CD8-positive, alpha-beta memory T cell (primary cell): ENCODE measurements at places on chromosomes 5 and 9. TPM values are rescaled to one million over a fixed set of nuclear protein-coding genes. Genes with fewer than 3 reads are reported as not detected.
A peak's percentile ranks its signal among the peaks of the same experiment; 100 is the strongest.

The SLCO4C1 gene
- total RNA-seq: 0.09 TPM

DNA sequence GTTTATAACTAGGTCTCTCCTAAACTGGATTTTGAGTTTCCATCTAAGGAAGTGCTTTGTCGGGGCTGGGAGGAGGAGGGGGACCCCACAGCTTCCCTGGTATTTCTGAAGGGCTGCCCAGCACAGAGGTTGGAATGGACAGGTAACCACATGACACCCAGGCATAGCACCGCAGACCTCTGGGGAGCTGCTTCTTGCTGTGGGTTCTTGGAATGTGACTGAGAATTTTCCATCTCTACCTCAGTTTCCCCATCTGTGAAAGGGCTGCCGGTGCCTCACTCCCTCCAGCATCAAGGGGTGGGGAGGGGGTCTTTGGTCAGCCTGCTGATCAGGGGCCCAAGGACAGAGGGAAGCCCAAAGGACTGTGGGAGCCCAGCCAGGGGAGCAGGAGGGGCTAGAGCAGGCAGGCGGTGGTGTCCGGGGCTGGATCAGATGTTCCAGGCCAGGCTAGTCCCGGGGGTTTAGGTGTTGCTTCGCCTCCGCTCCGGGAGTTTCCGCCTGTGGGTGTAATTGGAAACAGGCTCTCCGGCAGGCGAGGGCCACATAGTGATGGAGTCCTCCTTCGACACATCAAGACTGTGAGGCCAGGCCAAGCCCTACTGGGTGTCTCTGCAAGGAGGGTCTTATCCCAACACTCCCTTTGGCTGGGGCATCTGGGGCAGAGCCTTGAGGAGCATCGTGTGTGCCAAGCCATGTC lies 3.3 kb downstream of the OLFML2A start:
- no peak for DNase-seq
- peaks cover 7% of the 10 kb centered on the region for H3K4me1 ChIP-seq
- H3K4me3 ChIP-seq: no peak overlapping the region
- peaks cover 16% of the 10 kb centered on the region for H3K27me3 ChIP-seq
- no peaks in the 10 kb centered on the region for H3K36me3 ChIP-seq
- H3K27ac ChIP-seq: no peak overlapping the region

DNA sequence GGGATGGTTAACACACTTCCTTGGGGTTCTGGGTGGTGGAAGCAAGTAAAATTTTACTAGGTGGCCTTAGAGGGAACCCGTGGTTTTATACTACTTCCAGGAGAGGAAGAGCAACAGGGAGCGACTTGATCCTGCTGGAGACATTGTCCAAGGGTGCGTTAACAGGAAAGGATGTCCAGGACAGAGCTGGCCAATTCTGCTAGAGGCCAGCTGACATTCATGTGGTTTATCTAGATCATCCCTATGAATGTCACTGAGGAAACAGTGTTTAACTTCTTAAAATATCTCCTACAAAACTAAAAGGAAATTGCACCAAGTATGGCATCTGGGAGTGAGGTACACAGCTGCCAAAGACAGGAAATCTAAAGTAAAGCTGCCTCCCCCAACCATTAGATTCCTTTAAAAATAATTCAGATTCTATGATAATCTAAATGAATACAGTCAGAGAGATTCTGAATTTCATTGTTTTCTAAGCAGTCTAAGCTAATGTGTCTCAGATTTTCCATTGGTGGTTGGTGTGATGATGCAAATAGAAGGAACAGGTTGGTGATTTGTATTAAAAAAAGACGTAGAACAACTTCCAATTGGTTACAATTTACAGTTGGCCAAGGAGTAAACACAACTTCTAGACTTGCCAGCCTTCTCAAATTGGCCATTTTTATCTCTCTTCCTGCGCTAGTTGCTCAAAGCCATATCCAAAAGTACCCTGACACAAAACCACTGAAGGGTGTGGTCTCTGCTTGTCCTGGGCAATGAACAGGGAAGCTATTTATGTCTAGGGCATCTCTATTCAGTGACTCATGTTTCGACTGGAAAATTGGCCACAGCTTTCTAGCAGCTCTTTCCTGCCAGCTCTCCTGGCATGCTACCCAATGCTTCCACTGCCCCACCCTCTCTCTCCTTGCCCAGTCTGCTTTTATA lies 574.7 kb upstream of the MEF2C start:
- no peak overlapping the region for H3K4me3 ChIP-seq
- H3K36me3 ChIP-seq: no peaks in the 10 kb centered on the region
- DNase-seq: no peak
- no peak overlapping the region for H3K27ac ChIP-seq
- H3K4me1 ChIP-seq: no peaks in the 10 kb centered on the region

DNA sequence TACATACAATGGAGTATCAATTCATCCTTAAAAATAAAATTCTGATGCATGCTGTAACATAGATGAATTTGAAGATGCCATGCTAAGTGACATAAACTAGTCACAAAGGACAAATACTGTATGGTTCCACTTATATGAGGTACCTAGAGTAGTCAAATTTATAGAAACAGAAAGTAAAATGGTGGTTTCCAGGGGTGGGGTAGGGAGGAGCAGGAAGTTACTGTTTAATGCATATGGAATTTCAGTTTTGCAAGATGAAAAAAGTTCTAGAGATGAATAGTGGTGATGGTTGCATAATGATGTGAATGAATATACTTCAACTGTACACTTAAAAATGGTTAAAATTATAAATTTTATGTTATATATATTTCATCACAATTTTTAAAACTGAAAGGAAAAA lies 57.3 kb upstream of the FNIP1 start:
- H3K27me3 ChIP-seq: no peaks in the 10 kb centered on the region
- H3K4me1 ChIP-seq: peaks cover 6% of the 10 kb centered on the region
- no peak for DNase-seq
- no peak overlapping the region for H3K4me3 ChIP-seq
- no peaks in the 10 kb centered on the region for H3K36me3 ChIP-seq

GRCh38 chr5:133259199-133259997 lies 207.6 kb downstream of the HSPA4 start:
- H3K4me3 ChIP-seq: no peak overlapping the region
- H3K4me1 ChIP-seq: peaks cover 7% of the 10 kb centered on the region
- no peaks in the 10 kb centered on the region for H3K36me3 ChIP-seq
- H3K27ac ChIP-seq: no peak overlapping the region
- no peaks in the 10 kb centered on the region for H3K27me3 ChIP-seq

The CXCL14 gene
- total RNA-seq: not detected

GRCh38 chr9:124209279-124209678 lies 48.5 kb upstream of the NEK6 start:
- DNase-seq: no peak
- H3K4me3 ChIP-seq: no peak overlapping the region
- H3K36me3 ChIP-seq: no peaks in the 10 kb centered on the region
- H3K27ac ChIP-seq: no peak overlapping the region
- H3K4me1 ChIP-seq: peaks cover 22% of the 10 kb centered on the region

DNA sequence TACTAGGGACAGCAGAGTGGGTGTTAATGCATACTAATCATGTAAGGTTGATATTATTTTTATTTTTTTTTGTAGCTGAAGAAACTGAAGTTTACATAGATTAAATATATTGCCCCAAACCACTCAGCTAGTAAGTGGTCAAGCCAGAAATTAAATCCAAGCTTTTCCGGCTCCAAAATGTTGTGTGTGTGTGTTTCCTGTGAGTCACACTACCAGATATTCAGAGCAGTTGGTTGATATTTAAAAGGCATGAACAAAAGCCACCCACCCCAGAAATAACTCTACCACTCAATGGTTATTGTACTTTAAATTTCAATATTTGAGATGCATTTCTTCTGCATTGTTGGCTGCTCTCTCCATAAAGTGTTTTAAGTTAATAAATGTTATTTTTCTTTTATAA lies 29.5 kb downstream of the KCNN2 start:
- DNase-seq: no peak
- no peak overlapping the region for H3K4me3 ChIP-seq
- H3K4me1 ChIP-seq: no peaks in the 10 kb centered on the region
- no peaks in the 10 kb centered on the region for H3K36me3 ChIP-seq

DNA sequence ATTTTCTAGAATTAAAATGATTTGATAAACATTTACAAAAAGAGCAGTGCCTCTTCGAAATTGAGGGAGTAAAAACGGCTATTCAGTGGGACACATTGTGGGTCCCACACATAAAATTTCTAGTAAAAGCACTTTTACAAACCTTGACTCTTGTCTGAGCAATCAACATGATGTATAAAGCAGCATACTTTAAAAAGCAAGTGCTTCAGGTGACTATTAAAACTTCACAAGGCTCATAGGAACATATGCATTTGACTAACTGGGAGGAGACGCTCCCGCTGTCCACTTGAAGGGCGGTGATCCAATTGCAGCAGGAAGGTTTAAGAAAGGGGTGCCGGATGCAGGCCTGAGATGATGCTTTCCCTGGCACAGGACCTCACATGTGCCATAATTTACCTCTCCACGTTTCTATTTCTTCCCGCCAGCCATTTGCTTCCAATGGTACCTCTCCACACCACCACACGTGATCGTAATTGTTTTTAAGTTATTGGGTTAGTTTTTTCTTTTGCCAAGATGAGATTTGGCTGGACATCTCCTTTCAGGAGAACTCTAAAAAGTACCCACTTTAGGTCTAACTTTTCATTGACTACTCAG lies 1.8 kb downstream of the MCTP1 start:
- no peak overlapping the region for H3K27ac ChIP-seq
- H3K27me3 ChIP-seq: peaks cover 17% of the 10 kb centered on the region
- H3K4me1 ChIP-seq: no peaks in the 10 kb centered on the region

DNA sequence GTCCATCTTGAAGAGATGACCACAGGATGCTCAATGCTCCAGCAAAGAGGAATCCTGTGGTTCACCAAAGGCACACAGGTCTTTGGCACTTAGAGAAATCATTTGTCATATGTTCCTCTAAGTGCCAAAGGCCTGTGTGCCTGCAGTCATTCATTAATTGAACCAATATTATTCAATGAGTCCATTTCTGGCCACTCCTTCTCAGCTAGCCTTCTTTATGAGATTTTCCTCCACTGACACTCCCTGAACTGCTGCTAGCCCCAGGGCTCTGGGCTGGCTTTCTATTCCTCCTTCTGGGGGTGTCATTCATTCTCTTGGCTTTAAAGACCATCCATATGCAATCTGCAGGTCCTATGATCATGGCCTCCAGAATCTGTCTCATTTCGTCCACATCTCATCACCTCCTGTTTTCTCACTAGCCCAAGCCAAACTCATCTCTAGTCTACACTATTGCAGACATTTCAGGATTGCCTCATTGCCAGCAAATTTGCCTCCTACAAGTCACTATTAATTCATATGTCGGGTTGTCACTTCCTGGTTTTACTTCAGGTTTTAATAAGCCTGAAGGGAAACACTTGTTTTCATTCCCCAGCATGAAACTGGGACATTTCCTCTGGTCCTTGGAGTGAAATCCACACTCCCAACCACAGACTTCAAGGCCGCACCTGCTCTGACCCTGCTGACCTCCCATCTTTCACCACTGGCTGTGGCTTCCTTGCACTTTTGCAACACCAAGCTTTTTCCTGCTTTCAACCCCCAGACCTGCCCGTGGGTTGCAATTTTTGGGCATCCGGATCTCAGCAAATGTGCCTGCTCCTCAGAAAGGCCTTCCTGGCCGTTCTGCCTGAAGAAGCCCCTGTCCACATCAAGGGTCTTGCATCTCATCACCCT lies 35.1 kb downstream of the KCNIP1 start:
- no peak overlapping the region for H3K27ac ChIP-seq
- DNase-seq: no peak
- H3K27me3 ChIP-seq: no peaks in the 10 kb centered on the region
- H3K36me3 ChIP-seq: no peaks in the 10 kb centered on the region
- H3K4me3 ChIP-seq: no peak overlapping the region

The CRB2 gene
- total RNA-seq: not detected

The GABRA1 gene
- total RNA-seq: not detected

DNA sequence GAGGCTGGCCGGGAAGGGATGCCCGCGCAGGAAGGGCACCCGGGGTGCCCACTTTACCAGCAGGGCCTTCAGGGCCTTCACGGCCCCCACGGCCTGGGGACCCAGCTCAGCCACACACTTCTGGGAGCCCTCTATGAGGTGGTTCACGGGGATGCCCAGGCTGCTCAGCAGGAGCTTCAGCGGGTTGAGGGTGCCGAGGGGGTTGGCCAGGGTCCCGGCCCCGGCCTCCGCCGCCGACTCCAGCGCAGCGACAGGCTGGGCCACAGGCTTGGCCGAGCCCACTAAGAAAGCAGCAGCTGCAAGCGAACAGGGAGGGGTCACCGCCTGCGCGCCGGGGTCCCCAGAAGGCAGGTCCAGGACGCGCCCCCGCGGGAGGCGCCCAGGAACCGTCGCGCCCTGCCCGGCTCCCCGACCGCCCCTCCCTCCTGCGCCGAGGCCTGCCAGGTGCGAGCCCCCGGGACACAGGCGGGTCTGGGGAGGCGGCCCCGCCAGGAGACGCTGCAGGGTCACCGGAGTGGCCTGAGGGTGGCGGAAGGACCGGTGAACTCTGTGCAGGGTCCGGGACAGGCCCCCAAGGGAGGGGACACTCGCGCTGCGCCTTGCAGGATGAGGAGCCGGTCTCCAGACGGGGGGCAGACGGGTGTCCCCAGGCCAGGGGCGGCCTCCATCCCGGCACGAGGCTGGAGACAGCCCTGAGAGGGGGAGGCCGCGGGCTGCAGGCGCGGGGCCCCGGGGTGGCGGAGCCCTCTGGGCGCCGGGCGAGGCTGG lies 572 bp downstream of the SCGB3A1 start:
- peaks cover 4% of the 10 kb centered on the region for H3K4me1 ChIP-seq
- H3K4me3 ChIP-seq: no peak overlapping the region
- no peak for DNase-seq
- no peak overlapping the region for H3K27ac ChIP-seq

DNA sequence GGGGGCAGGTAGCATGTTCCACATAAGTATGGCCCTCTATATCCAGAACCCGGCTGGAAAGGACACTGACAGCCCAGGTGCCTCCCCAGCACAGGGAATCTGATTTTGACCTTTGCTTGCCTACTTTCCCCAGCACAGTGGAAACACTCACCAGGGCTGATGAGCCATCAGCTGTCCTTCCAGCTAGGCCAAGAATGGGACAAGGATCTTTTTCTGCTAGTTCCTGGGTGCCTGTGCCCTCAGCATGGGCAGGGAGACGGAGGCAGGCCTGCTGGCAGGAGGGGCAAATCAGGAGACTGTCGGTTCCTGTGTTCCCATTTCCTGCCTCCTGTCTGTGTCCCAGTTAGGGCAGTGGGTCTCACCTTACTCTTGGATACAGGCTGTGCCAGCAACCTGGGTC lies 1.1 kb downstream of the CYFIP2 start:
- no peaks in the 10 kb centered on the region for H3K36me3 ChIP-seq
- peak overlapping the region; percentile 68 for H3K27ac ChIP-seq
- no peaks in the 10 kb centered on the region for H3K27me3 ChIP-seq
- no peak for DNase-seq

DNA sequence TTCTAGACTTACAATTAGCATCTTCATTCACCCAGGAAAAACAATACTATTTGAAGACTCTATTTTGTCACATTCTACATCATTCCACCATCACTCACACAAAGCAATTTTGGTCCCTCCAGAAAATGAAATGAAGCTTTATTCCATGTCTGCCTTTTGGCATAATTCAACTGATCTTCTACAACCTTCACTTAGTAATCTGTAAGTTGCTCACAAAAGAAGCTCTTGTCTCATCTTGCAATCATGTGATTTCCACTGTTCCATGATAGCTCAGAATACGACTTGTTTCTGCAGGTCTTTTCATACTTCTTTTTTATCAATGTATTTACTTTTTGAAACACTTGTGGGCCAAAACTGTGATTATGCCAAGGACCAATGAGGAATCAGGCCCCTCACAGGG lies 261.9 kb upstream of the NR4A3 start:
- no peaks in the 10 kb centered on the region for H3K36me3 ChIP-seq
- no peak for DNase-seq
- H3K27me3 ChIP-seq: no peaks in the 10 kb centered on the region
- no peak overlapping the region for H3K4me3 ChIP-seq
- no peaks in the 10 kb centered on the region for H3K4me1 ChIP-seq

GRCh38 chr9:38346811-38347210 lies 45.7 kb upstream of the ALDH1B1 start:
- no peak for DNase-seq
- H3K36me3 ChIP-seq: no peaks in the 10 kb centered on the region
- no peaks in the 10 kb centered on the region for H3K4me1 ChIP-seq
- H3K27ac ChIP-seq: no peak overlapping the region
